Activated CD4-positive, alpha-beta T cell treated with anti-CD3 and anti-CD28 coated beads, Interleukin-2, Interleukin-6, amounts not matched to agents 100 ng/mL and 50 ng/mL, durations not matched to agents 16 hours and 8 hours (primary cell): ENCODE measurements at places on chromosomes 6 and 20.

DNA sequence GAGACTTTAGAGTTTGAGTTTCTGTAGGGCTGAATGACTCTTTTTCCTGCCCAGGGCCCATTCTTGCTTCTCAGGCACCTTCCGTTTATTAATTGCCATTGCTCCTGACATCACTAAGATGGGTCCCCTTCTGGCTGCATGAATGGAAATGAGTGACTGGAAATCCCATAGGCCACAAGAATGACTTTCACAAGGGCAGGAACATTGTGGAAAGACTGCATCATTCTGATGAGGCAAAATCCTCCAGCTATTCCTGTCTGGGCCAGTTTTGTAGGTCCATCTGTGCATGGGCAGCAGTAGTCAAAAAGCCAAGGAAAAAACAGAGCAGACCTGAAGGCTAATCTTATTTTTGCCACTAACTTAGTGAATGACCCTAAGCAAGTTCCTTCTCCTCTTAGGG lies 19.3 kb downstream of the TMEM74B start:
- no peak for DNase-seq

DNA sequence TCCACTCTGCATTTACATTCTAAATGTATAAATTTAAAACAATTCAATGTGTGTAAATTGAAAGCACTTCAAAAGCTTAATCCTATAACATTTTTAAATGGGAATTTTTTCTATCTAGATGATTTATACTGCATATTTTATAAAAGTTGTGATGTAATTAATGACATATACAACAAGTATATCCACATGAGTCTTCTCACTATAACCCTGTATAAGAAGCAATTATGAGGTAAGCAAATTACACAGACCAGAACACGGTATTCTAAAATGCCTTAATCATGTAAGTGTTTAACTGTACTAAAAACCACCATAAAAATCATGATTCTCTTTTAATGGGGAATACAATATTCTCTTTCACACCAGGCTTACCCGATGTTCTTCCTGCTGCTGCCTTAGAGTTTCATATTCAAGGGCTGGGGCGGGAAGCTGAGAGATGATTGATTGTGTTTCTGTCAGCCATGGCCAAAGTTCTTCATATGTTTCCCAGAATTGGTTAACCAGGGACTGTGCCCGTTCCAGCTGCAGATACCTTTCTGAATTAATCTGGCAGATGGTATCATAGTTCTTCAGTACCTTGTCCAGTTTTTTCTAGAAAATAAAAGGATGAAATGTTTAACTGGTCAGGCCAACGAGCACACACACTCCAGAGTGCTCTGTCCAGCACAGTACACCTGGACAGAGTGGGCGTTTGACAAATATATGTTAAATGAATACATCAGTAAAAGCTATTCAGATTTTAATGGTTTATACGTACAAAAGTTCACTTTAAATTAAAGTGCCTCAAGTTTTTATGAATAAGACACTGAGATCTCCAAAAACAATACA lies 127.4 kb downstream of the DST start:
- no peak for DNase-seq

DNA sequence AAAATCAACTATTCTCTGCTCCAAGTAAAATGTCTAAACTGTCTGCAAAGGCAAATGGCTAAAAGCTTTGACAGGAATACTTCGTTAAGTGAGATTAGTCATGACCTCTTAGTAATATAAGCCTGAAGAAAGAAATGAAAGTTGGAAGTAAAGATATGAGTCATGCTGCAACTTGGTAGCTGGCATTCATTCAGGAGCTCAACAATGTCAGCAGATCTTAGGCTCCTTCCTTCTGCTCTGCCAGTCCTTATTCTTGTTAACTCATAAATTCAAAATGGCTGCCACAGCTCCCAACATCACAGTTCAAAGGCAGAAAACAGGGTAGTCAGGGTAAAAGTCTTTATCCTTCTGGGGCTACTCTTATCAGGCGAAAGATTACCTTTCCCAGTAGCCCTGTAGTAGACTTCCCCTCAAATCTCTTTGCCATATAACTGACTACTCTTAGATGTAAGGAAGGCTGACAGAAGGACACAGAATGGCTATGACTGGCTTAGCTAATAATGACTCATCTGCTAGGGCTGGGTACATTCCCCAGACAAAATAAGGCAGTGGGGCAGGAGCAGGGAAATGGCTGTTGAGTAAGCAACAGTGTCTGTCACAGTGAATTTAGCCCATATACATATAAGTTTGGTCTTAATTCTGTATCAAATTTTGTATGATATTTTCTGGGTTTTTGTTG lies 24.4 kb upstream of the C6orf62 start:
- peak; percentile 85 for DNase-seq

DNA sequence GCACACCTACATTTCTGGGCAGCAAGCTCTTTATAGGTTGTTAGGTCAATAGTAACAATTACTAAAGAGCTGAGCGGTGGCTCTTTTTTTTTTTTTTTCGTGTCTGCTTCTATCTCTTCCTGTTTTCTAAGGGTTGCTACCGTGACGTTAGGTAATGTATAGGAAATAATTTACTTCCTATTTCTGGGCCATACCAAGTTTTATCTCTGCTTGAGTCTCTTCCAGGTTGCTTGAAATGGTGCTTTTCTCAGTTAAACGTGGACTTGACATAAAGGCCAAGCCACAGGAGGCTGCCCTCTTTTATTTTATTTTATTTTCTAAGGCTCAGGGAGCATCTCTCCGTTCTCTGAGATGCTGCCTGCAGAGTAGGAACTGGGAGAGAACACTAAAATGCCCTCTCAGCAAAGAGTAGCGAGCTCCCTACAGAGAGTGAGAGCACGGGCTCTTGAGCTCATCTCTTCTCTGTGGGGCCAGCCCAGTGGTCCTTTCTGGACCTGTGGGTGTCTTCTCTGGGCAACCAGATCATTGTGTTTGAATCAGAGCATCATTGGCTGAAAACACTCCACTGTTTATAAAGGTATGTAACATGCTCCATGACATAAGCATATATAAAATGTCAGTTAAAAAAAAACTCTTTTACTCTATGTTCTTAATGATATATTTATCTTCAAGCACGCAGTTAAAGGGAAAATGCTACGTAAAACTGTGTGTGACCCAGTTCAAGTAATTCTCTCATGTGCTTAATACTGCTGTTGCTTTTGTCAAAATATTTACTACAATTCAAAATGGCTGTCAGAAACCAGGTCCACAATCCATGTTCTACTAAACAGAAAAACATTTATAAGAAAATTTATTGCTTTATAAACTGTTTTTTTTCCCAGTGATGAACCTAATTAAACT lies at the start of gene ZNF831:
Gene ZNF831, plus strand, starts transcription at position 191 of the 900 bp plus-strand sequence. CDS start 27,199 bp downstream, outside the sequence.
- peak; percentile 53 for DNase-seq

GRCh38 chr20:30922129-30922528 lies 335.3 kb upstream of the DEFB115 start:
- no peak for DNase-seq

GRCh38 chr20:3315136-3315535 lies 76.1 kb upstream of the SLC4A11 start:
- DNase-seq: no peak

DNA sequence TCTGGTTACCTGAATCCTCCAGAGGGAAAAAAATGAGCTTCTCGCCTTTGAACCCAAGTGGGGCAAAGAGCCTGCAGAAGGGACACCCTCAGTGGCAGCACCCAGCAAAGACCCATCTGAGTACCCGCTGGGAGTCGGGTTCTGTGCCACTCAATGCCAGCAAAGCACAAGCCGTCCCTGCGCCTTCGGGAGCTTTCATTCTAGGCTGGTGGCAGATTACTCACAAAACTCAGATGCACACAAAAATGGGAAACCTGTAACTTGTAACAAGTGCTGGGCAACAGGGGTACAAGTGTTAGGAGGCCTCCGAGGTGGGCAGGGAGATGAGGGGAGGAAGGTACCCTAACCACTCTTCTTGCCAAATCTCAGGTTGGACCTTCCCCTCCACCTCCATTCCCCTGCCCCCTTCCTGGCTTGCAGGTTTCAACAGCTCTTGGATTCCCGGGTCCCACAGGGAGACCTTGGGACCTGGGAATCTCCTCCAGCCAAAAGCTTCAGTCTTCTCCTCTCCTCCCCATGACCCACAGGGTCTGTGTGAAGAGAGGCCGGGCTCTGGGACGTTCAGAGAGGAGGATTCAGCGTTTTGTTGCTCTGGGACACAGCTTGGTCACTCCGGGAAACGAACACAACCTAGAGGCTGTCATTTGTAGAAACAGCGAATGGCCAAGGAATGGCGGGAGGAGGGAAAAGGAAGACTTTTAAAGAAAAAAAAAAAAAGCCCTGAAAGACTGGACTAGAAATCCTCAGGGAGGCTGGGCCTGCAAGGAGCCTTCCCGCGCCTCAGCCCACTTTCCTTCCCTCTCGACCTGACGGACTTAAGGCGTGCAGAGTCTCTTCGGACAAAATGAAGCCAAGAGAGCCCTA lies 1.2 kb upstream of the PARD6B start:
- no peak for DNase-seq

- peak; percentile 62 for DNase-seq
Measured at GRCh38 chr6:144284783-144285547, at the start of gene UTRN. Gene UTRN, plus strand, starts transcription at chr6:144285335. Its CDS starts 6,494 bp downstream, at chr6:144291829.

DNA sequence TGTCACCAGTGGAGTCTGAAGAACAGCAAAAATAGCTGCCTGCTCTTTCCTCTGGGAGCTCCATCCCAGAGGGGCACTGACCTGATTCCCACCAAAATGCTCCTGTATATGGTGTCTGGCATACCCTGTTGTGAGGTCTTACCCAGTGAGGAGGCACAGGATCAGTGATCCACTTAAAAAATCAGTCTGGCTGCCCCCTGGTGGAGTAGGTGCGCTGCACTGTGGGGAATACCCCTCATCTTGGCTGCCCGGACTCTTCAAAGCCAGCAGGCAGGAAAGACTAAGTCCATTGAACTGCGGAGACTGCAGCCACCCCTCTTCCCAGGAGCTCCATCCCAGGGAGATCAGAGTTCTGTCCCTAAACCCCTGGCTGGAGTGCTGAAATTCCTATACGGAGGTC lies 230.9 kb upstream of the HTR1E start:
- no peak for DNase-seq
